ENCODE measurements at places on chromosomes 3 and 15.
A peak's percentile ranks its signal among the peaks of the same experiment; 100 is the strongest.

DNA sequence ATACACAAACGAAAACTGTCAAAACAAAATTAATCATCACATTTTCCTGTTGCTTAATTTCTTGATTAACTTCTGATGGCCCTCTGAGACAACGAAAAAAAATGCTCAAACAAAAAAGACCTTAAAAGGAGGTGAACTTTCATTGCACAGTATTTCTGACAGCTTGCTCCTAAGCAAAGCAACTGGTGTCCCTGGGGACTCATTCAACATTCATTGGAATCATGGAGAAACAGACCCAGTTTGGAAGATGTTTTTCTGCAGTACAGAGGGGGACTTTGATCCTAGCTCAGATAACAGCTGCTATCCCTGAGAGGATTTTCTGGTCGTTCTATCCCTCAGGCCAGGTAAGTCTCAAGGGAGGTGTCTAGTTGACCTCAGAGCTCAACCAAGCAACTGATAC is 378.7 kb upstream of the ATP11B start:
- DNase-seq: no peak

DNA sequence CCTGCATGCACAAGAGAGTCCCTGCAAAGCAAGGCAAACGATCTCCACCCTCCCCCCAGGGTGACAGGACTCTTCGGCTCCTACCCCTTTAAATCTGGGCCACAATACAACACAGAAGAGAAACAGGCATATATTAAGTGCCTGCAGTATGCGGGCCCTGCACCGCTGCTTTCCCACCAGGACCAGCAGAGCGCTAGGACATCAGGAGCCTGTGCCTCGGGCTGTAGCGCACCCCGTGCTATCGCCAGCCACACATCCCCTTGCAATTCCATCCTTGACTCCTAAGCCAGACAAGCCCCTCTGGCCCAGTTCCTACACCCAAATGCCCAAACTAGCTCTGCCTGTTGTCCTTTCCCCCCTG is 4.1 kb downstream of the GALNT15 start:
- DNase-seq: no peak

GRCh38 chr15:98221144-98221543 is 260.6 kb downstream of the ARRDC4 start:
- no peak for DNase-seq

GRCh38 chr15:57521503-57521902 is 70.2 kb upstream of the MYZAP start:
- no peak for DNase-seq

GRCh38 chr3:13414040-13414729 is 5.9 kb downstream of the NUP210 start:
- peak; percentile 84 for DNase-seq

DNA sequence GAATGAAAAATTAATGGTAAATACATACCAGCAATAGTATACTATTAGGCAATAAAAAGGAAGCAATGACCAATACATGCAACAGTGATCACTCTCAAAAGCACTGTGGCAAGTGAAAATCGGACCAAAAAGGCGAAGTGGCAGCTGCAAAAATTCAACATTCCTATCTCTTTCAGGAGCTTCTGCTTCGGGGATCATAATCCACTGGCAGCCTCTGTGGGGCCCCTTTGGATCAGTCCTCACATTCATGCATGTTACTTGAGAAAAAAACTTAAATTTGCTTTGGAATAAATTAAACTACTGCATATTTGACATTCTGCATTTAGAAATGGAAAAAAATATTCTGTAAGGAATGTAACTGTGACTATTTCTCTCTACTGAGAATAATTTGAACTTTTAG is 425.6 kb downstream of the NR2F2 start:
- DNase-seq: no peak

- no peak for DNase-seq
These were observed 16.7 kb downstream of the HCN4 start for GRCh38 chr15:73352082-73352481.

GRCh38 chr3:155791190-155791589 is 14.9 kb downstream of the C3orf33 start:
- peak; percentile 35 for DNase-seq

- no peak for DNase-seq
These were observed 1.4 kb upstream of the CIDEC start for GRCh38 chr3:9881441-9881840.

GRCh38 chr3:194382892-194383223 is 13.3 kb upstream of the LRRC15 start:
- DNase-seq: no peak

GRCh38 chr3:109059264-109059663 is 58.7 kb downstream of the MORC1 start:
- no peak for DNase-seq

GRCh38 chr3:115359536-115359935 is 212.4 kb upstream of the ZBTB20 start:
- DNase-seq: peak; percentile 13

GRCh38 chr3:137612291-137612690 is 151.8 kb upstream of the SOX14 start:
- DNase-seq: no peak

DNA sequence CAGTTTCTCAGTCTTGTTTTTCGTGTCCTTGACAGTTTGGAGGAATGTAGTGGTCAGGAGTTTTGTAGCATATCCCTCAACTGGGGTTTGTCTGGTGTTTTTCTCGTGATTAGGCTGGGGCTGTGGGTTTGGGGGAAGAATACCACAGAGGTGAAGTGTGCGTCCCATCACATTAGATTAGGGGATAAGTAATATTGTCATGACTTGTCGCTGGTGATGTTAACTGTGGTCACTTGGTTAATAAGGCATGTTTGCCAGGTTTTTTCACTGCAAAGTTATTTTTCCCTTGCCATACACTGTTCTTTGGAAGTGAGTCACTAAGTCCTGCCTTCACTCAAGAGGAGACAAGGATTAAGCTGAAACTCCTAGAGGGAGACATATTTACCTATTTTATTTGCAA is 39.1 kb downstream of the PAK2 start:
- no peak for DNase-seq

GRCh38 chr15:31458596-31459399 is 132.2 kb downstream of the KLF13 start:
- DNase-seq: peak; percentile 63

DNA sequence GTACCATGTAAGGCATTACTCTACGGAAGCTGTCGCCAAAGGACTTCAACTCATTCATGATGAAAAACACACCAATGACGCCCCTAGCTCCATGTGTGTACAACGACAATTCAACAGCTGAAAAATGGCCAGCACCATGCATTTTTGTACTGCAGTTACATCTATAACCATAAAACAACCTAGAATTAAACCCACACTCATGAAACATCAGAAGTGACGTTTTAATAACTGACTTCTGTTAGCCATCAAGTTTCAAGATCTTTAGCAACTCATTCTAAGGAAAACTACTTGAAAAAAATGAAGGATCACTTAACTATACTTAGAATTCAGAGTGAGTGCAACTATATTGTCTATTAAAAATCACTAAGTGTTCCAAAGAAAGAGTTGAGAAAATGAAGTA is 84.9 kb downstream of the RFTN1 start:
- DNase-seq: no peak

GRCh38 chr3:187027531-187028278 is 97.4 kb downstream of the ST6GAL1 start:
- peak; percentile 61 for DNase-seq

DNA sequence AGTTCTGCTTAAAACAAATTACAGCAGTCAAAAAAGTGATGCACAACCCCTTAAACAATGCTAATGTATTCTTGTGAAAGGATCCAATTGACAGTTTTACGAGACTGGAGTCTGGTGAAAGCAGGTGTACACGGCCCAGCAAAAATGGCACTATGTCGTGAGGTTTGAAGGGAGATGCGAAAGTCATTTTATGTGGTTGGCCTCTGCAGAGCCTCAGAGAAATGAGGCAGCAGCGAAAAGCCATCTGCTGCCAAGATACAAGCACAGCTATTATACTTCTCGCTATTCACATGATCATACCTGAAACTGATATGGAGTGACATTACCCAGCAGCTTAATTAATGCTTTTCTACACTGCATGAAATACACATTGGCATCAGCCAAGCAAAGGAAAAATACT is 36.4 kb downstream of the MECOM start:
- DNase-seq: no peak

- DNase-seq: no peak
These were observed 31.4 kb upstream of the MANF start for GRCh38 chr3:51353691-51354090.

DNA sequence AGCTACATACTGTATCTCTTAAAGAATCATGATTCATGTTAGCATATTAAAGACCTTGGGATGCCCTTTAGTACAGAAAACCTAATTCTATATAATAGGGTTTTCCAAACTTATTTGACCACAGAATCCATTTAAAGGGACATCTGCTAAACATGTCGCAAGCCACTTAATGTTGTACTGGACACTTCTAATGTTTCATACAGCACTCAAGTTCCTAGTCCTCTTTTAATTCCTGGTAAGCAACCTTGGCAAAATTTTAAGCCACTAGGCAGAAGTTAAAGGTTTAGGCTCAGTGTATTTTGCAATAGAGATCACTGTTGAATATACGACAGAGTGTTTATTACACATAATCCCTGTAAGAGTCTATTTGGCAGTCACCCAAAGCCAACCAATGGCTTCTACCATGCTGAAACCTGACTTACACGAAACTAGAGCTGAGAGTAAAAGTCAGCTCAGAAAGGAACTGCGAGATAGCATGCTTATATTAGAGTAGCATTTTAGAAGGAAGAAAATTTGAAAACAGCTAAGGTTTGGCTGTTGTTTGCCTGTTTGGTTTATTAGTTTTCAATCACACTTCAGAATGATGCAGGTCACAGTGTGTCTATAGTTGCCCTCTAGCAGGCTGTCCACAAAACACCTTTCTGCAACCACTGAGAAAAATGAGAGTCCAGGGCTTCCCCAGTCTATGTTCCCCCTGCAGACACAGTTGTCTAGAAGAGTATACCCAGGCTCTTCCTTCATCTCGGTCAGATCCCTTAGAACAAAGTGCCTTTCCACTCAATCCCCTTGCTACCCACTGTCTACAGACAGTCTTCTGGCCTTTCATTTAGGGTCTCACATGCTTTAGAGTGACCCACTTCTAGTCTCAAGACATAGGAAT is 104.4 kb downstream of the FMN1 start:
- no peak for DNase-seq

GRCh38 chr15:38647683-38648082 is 83.1 kb upstream of the RASGRP1 start:
- DNase-seq: no peak

DNA sequence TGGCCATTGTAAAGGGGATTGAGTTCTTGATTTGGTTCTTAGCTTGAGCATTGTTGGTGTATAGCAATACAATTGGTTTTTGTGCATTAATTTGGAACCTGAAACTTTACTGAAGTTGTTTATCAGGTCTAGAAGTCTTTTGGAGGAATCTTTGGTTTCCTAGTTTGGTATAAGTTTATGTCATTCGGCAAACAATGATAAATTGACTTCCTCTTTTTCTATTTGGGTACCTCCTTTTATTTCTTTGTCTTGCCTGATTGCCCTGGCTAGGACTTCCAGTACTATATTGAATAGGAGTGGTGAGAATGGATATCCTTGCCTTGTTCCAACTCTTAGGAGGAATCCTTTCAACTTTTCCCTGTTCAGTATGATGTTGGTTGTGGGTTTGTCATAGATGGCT is 32.1 kb downstream of the SPESP1 start:
- no peak for DNase-seq

- no peak for DNase-seq
These were observed 17.2 kb downstream of the ST3GAL6 start for GRCh38 chr3:98780343-98780742.

DNA sequence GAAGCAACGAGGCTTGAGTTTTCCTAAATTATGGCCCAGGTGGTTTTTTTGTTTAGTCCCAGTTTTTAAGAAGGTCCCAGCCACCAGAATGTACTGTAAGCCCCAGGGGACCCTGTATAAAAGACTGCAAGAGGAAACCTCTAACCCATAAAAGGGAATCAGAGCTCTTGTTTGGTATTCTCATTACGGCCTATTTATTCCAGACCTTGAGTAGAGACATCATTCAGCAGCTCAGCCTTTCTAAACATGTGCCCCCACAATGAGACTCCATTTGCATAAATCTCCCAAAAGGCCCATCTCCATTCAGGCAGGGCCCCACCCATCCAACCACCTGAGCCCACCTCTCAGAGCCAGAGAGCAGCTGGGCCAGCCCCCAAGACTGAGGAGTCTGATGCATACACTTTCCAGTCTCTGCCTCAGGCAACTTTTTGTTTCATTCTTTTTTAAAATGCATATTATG is 25.7 kb downstream of the ZDHHC3 start:
- no peak for DNase-seq

DNA sequence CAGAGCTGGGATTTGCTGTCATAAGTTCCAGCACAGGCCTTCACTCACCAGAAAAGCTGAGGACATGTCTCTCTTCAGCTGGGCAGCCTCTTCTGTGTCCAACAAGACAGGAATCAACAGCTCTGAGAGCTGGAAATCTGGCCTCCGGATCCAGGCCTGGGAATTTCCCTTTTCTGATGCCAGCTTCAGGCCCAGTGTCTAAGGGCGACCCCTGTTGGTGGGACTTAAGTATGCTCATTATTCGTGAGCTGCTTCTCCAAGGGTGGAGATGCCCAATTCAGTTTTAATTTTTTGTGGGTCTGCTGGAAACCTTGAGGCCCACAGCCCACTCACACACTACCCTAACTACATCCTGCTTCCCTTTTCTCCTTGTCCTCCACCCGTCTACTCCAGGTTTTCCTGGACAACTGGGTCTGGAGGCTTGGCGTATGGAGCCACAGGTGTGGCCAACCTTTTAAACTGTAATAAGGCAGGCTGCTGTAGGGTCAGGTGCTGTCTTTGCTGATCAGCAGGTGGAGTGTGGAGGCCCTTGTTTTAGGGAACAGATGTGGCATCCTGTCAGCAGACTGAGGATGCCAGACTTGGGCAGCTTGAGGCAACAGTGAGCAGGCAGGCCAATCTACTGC is 2.6 kb upstream of the CEMIP start:
- DNase-seq: peak; percentile 66

DNA sequence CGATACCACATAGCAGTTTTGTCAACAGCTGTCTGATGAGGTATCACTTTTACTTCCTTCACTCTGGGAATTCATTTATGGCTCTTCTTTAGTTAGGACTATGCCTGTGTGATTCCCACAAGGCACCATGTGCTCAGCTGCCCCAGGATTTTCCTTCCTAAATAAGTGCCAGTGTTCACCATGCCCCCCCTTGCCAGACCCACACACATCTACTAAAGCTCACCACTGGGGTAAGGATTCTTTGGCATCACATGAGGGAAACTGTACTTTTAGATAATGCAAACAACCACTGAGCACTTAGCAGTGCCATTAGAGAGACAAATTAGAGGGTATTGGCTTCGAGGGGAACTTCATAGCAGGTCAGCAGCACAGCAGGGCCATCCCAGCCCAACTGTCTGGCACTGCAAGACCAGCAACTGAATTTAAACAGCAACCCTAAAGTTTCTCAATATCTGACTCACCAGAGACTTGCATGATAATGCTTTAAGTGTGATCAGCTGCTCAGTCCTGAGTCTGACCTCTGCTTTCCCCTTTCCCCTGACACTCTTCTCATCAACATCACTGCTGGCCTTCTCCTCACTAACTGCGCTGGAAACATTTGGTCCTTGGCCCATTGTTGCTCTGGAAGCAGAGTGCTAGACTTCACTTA is 114.3 kb downstream of the STAC start:
- DNase-seq: no peak

All from activated CD4-positive, alpha-beta T cell treated with anti-CD3 and anti-CD28 coated beads, Interleukin-2, amount 50 U/mL, for 16 hours (primary cell).